PC-3 (cell line): ENCODE measurements at places on chromosomes 4 and X. TPM values are rescaled to one million over a fixed set of nuclear protein-coding genes. Genes with fewer than 3 reads are reported as not detected.

The SLC25A53 gene
- total RNA-seq = 6.6 and 12.4 TPM in 2 replicates

The RRH gene
- 0.18 and 0.29 TPM in 2 replicates for total RNA-seq

The FOXR2 gene
- not detected in 2 replicates for total RNA-seq

The FRMD7 gene
- total RNA-seq = 0.04 TPM in 1 of 2 replicates, not detected in the other

The AREG gene
- total RNA-seq = 203 and 222 TPM in 2 replicates

The PLP1 gene
- total RNA-seq = not detected in 2 replicates

- H3K36me3 ChIP-seq = no peaks in the 10 kb centered on the region
- H3K27me3 ChIP-seq = no peaks in the 10 kb centered on the region
- H3K4me1 ChIP-seq = no peaks in the 10 kb centered on the region
- no peak overlapping the region for H3K27ac ChIP-seq
- DNase-seq = no peak
- no peak overlapping the region for H3K4me3 ChIP-seq
Observed at GRCh38 chrX:97787311-97787710, 903.6 kb downstream of the RPA4 start.

GRCh38 chr4:157988641-157989040, 184.2 kb downstream of the GASK1B start:
- no peaks in the 10 kb centered on the region for H3K27me3 ChIP-seq
- peaks cover 11% of the 10 kb centered on the region; the same call in 1 of the 2 replicates for H3K4me1 ChIP-seq
- no peak for DNase-seq
- no peak overlapping the region for H3K27ac ChIP-seq

- no peak overlapping the region for H3K4me3 ChIP-seq
- H3K4me1 ChIP-seq = no peaks in the 10 kb centered on the region
- no peak overlapping the region for H3K27ac ChIP-seq
- no peaks in the 10 kb centered on the region for H3K27me3 ChIP-seq
Observed at GRCh38 chr4:162061214-162061613, 102.6 kb downstream of the FSTL5 start.

DNA sequence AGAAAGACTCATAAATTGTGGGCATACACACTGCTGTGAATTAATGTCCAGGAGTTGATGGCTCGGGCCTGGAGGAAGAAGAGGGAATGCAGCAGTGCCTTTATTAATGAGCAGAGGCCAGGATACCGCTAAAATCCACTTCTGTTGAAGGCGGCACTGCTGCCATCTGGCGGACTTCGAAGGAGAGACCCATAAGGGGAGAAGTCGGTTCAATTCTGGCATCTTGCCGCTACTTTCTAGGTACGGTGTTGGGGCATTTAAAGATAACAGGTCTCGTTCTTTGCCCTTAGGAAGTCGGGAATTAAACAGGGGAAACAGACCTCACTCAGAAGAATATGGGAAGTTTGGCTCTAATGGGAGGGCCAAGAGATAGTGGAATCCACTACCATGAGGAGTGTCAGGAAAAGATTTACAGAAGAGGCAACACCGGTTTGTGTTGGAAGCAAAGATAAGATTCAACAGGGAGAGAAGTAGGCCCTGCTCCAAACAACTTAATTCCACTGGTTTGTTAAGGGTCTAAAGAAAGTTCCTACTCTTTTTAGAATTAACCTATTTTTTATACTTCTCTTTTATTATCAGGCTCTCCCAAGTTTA, 133.6 kb upstream of the GIMD1 start:
- H3K4me3 ChIP-seq = no peak overlapping the region
- peak; percentile 77 for DNase-seq
- no peaks in the 10 kb centered on the region for H3K4me1 ChIP-seq
- H3K27ac ChIP-seq = no peak overlapping the region
- H3K36me3 ChIP-seq = no peaks in the 10 kb centered on the region
- no peaks in the 10 kb centered on the region for H3K27me3 ChIP-seq

DNA sequence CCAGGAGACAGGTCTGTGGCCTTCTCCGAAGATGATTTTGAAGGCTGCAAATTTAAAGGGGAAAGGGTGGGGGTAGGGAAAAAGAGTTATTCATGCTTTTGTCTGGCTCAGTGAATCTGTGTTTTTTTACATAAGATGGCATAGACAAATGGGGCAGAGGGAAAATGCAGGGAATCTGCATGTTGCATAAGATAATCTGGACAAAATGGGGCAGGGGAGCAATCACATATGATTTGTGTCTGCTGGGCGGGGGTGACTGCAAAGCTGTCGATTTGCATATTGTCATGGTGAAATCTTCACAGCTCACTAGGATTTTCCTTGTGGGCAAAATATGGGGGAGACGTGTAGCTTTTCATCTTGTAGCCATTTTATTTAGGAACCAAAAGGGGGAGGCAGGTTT, 29.4 kb upstream of the GYG2 start:
- DNase-seq = no peak
- H3K27ac ChIP-seq = no peak overlapping the region
- no peaks in the 10 kb centered on the region for H3K4me1 ChIP-seq
- no peaks in the 10 kb centered on the region for H3K27me3 ChIP-seq
- H3K4me3 ChIP-seq = no peak overlapping the region

GRCh38 chr4:90186229-90186628, 59.0 kb downstream of the CCSER1 start:
- no peak overlapping the region for H3K4me3 ChIP-seq
- no peak overlapping the region for H3K27ac ChIP-seq
- DNase-seq = no peak
- H3K27me3 ChIP-seq = no peaks in the 10 kb centered on the region
- H3K36me3 ChIP-seq = no peaks in the 10 kb centered on the region

- H3K27me3 ChIP-seq = no peaks in the 10 kb centered on the region
- no peaks in the 10 kb centered on the region for H3K4me1 ChIP-seq
- H3K36me3 ChIP-seq = no peaks in the 10 kb centered on the region
- no peak overlapping the region for H3K4me3 ChIP-seq
Observed at GRCh38 chr4:82293304-82293703, 80.5 kb downstream of the HNRNPD start.
